NCI-H2029 (cell line): ENCODE measurements at places on chromosomes 4 and X.

- DNase-seq = peak; percentile 29
Measured at GRCh38 chr4:142846108-142846728, at the start of gene INPP4B. TSS of gene INPP4B (minus strand) at chr4:142846301.

DNA sequence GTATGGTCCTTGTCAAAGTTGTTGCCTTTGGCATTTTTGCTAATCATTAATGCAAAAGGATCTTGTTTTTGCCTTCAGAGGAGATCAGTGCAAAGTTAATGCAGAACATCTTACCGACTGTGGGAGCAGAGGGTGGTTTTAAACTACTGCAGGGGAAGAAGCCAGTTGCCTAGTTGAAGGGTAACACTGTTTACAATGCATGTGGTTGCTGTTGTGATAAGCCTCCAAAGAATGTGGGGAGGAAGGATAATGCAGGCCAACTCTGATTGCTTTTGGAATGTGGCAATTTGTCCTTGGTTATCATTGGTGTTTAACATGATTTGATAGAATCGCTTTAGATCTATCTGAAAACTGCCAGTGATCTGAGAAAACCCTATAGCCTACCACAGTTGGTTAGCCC is 204.3 kb upstream of the TLL1 start:
- no peak for DNase-seq

GRCh38 chrX:93259029-93259428 is 414.3 kb downstream of the NAP1L3 start:
- no peak for DNase-seq

DNA sequence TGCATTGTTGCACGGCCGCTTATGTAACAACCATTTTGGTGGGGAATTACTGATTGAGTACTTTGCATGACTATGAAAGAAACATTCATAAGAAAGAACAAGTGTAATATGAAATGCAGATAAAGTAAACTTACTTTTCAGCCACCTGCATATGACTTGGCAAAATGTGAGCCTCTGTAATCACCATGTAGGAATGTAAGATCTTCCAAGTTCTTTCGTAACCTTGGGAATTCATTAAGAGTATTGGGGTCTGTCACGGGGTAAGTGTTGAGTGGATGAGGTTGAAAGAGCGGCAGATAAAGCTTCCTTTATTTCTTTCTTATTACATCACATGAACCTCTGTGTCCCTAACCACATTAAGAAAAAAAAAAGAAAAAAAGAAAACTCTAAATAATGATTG is 348.5 kb upstream of the NR3C2 start:
- no peak for DNase-seq

DNA sequence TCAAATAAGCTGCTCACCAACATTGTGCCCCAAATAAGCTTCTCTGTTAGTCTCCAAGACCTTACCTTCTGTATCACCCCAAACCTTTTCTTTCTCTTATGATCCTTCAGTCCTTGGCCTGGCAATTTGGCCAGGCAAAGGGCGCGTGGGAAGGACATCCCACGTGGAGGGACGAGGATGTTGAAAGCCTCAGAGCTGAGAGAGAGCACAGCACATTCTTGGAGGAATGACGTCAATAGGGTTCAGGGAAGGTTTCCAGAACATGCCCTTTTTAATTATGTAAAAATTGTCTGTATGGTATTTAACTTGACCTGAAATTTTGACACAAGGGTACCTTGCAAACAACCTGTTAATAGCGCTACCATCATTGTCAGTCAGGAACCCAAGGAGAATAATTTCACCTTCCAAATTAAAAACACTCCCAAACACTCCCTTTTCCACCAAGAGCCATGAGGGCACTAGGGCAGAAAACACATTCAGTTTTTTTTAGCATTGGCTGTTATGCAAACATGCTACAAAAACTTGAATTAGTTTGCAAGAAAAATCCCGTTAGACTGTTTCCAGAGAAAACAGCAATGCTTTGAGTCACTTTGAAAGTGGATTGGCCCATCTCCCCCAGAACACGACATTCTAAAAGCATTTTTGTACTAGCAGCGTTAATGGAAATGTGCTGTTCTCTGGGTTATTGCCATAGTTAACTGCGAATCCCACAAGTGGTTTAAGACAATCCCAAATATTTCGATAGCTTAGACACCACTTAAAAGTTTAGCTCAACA is 183.2 kb upstream of the PUDP start:
- no peak for DNase-seq

- no peak for DNase-seq
Measured at GRCh38 chr4:176676901-176677300, 115.8 kb downstream of the VEGFC start.

DNA sequence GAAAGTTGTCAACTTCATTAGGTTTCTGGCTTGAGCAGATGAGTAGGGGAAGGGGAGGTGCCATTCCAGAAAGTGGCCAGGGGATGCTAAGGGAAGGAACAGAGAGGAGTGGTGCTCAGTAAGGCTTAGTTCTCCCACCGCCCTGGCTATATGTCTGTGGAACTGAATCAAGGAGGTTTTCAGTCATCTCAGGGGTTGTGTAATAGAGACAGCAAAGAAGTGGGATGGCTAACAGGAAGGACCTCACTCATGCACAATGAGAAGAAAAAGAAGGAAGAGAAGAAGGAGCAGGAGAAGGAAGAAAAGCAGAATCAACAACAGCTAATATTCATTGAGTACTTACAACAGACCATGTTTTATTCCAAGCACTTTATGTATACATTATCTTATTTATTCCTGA is 368.7 kb downstream of the MID1IP1 start:
- no peak for DNase-seq

GRCh38 chr4:25346913-25347312 is 30.1 kb upstream of the ANAPC4 start:
- DNase-seq = no peak

DNA sequence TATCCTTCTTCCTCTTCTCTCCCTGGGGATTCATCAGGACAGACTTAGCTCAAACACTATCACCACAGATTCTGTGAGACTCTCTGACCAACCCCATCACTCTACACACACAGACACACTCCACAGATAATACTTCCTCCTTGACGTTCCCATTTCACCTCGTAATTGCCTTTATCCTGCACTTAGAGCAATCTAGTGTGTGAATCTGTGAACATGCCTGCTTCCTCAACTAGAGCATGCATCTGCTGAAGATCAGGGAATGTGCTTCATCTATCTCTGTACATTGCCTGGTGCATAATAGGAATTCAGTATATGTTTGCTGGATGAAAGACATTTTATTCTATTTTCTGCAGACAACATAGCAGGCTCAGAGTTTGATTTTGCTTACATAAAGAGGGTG is 25.1 kb upstream of the HS6ST2 start:
- DNase-seq = no peak

DNA sequence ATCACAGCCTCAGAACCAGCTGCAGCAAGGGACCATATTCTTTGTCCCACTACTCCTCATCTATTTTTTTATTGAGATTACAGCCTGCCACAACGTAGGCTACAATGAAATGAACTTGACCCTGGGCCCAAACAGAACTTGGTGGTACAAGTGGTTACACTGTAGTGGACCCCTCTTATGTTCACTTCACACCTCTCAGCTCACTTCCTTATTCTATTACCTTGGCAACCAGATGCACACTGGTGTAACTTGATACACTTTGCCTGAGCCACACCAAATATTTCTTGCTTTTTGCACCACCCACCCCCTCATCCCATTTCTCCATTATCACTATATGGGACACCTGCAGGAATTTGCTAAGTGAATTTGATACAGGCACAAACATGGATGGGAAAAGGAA is 105.8 kb downstream of the CXCL13 start:
- DNase-seq = peak; percentile 10

DNA sequence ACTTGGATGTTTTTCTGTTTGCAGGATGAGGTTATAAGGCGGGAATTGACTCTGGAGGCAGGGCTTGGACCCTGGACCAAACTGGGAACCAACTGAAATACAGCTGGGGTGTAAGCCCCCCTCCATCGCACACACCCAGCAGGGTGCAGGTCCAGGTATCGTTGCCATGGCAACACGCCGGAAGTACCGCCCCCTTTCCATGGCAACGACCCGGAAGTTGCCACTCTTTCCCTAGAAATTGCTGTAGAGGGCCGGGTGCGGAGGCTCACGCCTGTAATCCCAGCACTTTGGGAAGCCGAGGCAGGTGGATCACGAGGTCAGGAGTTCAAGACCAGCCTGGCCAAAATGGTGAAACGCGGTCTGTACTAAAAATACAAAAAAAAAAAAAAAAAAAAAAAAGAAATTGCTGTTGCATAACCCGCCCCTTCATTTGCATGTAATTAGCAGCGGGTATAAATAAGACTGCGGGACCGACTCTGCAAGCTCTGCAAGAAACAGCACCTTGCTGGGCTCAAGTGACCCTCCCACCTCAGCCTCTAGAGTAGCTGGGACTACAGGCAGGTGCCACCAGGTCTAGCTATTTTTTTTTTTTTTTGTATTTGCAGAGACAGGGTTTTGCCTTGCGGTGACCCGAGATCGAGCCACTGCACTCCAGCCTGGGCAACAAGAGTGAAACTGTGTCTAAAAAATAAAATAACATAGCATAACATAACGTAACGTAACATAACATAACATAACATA is 139.6 kb downstream of the CRLF2 start:
- DNase-seq = no peak

DNA sequence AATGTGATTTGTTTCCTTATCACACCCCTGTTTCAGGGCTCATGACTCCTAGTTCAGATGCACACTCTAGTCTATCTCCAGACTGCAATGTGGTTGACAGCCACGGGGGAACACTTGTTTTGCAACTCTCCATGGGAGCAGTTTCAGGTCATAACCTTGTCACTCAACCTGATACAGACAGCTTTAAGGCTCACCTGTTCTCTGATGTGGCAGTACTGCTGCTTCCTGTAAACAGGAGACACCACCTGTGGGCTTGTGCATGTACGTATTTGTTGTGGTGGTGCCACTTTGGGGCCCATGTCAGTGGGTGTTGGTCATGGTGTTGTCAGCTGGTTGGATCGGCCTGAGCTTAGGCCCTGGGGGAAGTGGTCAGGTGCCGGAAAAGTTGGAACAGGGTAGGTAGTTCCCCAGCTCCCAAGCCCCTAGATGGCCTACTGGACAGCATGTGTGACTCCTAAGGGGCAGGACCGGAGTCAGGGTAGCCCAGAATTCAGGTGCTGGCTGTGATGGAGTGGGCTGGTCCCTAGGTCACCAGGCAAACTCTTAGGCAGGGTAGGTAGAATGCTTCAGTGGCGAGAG is 46.2 kb downstream of the FAM9B start:
- DNase-seq = no peak

- no peak for DNase-seq
Measured at GRCh38 chr4:170091069-170091696, 1.4 kb upstream of the AADAT start.

DNA sequence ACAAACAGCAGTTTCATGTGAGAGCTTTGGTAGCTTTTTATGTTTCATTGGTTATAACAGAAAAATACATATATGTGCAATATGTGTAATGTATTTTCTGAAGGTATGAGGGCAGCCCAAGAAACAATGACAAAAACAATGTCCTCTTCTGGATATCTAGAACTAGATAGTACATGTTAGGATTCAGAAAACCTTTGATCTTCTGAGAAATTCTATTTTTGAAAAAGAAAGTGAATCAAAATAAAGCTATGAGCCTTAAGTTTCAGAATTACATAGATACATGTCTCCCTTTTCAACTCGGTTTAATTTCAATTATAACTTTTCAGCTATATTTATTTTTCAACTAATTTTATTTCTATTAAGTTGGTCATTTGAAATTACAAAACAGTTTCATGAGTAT is 131.9 kb downstream of the REELD1 start:
- no peak for DNase-seq

DNA sequence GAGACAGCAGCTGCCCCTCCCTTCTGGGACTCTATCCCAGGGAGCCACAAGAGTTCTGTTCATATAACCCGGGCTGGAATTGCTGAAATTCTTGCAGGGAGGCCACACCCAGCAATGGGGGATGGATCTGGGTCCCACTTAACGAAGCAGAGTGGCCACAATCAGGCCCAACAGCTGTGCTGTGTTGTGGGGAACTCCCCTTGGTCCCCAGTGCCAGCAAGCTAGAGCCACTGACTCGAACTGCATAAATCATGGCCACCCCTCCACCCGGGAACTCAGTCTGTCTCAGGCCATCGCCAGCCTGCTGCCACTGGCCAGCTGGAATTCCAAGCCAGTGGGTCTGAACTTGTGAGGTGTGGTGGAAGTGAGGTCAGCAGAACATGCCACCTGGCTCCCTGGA is 111.1 kb downstream of the KLF8 start:
- DNase-seq = no peak

DNA sequence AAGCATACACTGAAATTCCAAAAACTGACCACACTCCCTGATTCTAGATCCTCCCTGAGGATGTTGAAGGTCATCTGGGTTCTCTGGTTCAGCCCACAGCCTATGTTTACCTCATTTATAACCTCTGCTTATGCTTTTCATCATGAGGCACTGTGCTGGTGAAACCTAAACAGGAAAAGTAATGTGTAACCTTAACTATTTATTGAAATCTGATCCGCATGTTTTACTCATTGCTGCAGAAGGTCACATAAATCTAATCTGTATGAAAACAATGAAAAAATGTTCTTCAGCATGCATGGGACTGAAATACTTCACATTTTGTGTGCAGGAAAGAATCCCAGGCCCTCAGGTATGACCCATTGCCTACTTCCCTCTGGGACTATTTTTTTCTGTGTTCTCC is 30.3 kb downstream of the UCHL1 start:
- DNase-seq = no peak
